Liver (tissue), 10 donors: ENCODE measurements at places on chromosomes 12 and 14. TPM values are rescaled to one million over a fixed set of nuclear protein-coding genes. Genes with fewer than 3 reads are reported as not detected.

DNAAF2 gene
- total RNA-seq, result 4.6 TPM

GSG1 gene
- total RNA-seq, result not detected

ATP6V1D gene
- 35.8 TPM for total RNA-seq

DHRS2 gene
- total RNA-seq, result 1.0 TPM

IFT81 gene
- total RNA-seq, result 4.9 TPM

NR1H4 gene
- 106 TPM for total RNA-seq

CCDC175 gene
- total RNA-seq, result not detected

TPH2 gene
- not detected for total RNA-seq

TEX22 gene
- 0.14 TPM for total RNA-seq

GPR135 gene
- 2.9 TPM for total RNA-seq

PDZRN4 gene
- total RNA-seq, result 1.1 TPM

SCFD1 gene
- 82.1 TPM for total RNA-seq

ORAI1 gene
- 8.7 TPM for total RNA-seq

GNG2 gene
- total RNA-seq, result 11.2 TPM

GRCh38 chr12:124566997-124567672, at the start of gene NCOR2:
TSS of gene NCOR2 (minus strand) at chr12:124567612. CDS start at chr12:124495251, 72,361 bp downstream.
- peak; percentile 53 for DNase-seq

GRCh38 chr14:33444136-33444535, 505.5 kb downstream of the NPAS3 start:
- DNase-seq, result no peak

GRCh38 chr12:126040307-126040706, 975.1 kb downstream of the AACS start:
- no peak for DNase-seq

- peak; percentile 42 for DNase-seq
Measured at GRCh38 chr12:120115692-120116440, 687 bp downstream of the RAB35 start.

DNA sequence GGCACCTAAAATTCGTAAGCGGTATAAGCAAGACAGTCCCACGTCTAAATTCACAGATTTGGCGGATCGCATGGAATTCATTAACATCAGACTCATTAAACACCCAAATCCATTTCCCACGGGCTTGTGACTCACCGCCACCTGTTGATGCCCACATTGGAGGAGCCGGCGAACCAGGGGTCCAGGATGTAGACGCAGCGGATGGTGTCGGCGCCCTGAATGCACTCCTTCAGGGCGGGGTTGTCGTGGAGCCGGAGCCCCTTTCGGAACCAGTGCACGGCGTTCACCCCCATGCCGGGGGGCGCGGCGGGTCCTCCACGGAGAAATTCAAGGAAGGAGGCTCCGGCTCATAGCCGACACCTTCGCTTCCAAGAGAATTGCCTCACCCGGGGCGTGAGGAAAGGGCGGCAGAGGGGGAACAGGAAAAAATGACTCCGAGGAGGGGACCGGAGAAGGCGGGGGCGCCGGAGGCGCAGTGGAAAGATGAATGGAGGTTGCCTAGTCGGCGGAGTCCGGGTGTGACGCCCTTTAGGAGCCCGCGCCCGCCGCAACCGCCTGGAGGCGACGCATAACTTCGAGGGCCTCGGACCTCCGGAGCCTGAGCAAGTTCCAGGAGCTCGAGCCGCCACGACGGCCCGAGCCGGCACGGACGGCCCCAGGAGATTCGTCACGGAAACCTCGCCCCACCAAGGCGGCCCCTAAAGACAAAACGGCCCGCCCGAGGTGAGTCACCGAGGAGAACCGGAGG, 506 bp downstream of the CRY1 start:
- DNase-seq, result peak; percentile 52

GRCh38 chr12:57146961-57147944, at the start of gene LRP1-AS:
TSS of gene LRP1-AS (minus strand) at chr12:57147619.
- DNase-seq, result no peak

DNA sequence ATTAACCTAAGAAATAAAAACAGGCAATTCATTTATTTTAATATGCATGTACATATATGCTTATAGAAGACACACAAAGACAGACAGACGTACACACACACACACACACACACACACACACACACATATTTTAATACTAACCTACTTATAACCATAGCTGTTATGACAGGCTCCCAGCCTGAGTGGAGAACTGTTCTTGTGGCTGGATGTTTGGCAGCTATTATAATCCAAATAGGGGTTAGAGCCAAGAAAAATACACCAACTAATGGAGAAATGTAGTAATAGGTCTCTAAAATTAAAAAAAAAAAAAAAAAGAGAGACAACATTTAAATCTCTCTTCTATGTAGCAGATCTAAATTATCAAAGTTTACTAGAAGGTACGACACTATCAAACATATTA, 91.8 kb downstream of the SLC41A2 start:
- DNase-seq, result no peak

GRCh38 chr12:106227641-106228319, 20.0 kb downstream of the CKAP4 start:
- no peak for DNase-seq

DNA sequence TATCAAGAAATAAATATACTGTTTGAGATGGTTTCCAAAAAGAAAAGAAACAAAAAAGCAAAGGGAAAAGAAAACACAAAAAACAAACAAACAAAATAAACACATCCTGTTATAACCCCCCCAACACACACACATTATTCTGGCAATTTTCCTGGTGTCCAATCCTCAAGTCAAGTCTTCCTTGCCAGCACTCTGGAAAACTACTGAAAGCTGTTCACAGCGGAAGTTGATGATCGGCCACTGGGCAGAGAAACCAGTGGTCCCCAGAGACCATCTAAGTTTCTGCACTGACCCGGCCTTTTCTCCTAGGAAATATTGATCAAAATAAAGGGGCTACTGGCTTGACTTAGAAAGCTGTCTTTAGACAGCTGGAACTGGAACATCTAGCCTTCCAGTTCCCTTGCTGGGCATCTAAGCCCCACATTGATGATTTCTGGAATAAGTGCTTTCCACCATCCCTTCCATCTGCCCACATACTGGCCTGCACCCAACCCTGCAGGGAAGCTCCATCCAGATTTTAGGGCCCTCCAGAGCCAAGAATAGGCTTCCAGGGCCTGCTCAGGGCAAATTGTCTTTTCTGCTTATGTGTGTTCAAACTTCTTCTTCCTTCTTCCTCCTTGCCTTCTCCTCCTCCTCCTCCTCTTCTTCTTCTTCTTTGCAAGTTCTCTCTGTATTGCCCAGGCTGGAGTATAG, 11.6 kb upstream of the PPP1CC start:
- DNase-seq, result no peak

- peak; percentile 21 for DNase-seq
Measured at GRCh38 chr14:104462651-104463630, 116.6 kb upstream of the C14orf180 start.

- no peak for DNase-seq
Measured at GRCh38 chr14:44767646-44768173, 194.0 kb downstream of the KLHL28 start.

DNA sequence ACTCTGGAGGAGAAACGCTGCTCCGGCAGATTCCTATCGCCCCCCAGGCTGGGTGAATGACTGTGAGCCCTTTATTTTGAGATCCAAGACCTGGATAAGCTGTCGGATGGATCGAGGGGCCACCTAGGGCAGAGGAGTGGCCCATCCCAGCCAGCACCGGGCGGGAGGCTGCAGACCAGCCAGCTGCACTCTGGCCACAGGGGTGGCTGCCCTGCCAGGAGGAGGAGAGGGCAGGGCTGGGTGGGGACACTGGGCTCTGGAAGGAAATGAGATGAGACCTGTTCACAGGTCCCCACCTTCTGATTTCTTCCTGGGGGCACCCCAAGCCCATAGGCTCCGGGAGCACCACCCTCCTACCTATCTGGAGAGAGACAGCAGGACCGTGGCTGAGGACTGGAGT, 140.0 kb downstream of the PIWIL1 start:
- no peak for DNase-seq

DNA sequence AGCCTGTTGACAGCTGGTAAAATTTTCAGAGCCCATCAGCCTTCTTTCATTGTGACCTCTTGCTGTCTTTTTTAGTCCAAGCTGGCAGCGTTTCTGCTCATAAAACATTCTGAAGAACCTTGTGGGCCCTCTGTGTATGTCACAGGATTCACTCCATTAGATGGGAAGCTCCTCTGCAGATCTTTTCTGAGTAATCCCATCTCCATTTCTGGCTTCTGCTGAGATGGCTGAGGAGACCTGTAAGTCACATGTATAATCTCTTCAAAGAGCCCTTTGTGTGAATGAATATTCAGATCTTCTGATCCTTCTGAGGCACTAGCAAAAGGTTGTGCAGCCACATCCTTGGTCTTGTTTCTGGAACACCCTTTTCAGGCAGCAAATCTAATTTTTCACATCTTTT, 2.8 kb downstream of the RXYLT1 start:
- DNase-seq, result no peak

DNA sequence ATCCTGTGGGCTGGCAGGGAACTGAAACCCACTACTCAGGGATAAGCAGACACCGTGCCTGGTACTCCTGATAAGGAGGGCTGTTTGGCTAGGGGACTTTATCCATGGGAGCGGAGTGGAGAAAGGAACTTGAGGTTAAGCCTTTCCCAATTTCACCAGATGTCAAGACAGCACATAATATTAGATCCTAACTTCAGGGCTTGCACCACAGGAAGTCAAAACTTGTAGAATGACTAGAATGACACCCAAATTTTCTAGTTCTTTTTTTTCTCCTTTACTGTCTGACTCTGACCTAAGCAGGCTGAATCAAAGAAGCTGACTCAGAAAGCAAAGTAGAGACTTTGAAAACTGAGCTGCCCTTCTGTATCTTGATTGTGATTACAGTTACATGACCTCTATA, 7.1 kb upstream of the CGRRF1 start:
- DNase-seq, result no peak

DNA sequence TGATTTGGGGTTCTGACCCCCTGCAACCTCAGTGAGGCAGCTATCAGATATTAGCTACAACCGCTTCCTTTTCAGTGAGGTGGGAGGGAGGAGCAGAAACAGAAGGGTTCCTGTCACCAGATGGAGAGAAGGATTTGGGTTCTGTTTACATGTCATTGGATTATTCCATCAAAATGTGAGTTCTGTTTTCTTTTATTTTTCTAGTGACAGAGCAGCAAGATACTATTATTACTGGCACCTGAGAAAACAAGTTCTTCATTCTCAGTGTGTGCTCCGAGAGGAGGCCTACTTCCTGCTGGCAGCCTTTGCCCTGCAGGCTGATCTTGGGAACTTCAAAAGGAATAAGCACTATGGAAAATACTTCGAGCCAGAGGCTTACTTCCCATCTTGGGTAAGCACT, 52.8 kb downstream of the FRMD6 start:
- DNase-seq, result no peak

DNA sequence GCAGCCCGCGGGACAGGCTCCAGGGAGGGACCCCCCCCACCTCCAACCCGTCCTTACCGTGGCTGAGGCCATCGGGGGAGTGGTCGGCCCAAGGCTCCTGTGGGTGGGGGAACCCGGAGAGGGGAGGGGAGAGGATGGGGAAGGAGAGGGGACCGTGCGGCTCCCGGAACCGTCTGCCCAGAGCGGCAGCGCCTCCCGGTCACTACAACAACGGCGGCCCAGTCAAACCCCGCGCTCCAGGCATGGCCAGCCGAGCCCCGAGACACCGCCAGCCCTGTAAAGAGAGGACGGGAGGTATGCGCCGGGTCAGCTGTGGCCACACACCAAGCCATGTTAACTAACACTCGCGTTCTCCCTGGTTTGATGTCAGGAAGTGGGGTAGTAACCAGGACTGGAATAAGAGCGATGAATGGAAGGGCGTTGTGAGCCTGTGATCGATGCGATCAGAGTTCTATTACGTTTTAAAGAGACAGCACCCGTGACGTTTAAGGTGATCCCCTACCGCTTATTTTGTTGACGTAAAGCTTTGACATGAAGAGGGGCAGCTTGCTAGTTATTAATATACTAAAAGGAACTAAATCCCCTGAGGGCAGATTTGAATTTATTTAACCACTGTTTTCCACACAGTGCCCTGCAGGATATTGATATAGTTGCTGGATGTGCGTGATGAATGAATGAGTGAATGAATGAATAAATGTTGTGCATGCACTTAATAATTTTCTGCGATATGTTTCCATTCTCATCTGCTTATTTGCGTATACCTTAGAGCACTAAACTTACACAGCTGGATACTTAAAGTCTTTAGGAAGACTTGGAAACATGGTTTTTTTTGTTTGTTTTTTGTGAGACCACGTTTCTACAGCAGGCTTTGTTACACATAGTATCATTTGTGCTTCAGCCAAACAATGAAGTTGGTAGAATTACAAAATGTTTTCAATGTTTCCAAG, at the start of gene POC1B:
POC1B (minus strand) TSS at position 224 of the 947 bp plus-strand sequence; CDS start at position 72, 152 bp downstream.
- DNase-seq, result peak; percentile 88

DNA sequence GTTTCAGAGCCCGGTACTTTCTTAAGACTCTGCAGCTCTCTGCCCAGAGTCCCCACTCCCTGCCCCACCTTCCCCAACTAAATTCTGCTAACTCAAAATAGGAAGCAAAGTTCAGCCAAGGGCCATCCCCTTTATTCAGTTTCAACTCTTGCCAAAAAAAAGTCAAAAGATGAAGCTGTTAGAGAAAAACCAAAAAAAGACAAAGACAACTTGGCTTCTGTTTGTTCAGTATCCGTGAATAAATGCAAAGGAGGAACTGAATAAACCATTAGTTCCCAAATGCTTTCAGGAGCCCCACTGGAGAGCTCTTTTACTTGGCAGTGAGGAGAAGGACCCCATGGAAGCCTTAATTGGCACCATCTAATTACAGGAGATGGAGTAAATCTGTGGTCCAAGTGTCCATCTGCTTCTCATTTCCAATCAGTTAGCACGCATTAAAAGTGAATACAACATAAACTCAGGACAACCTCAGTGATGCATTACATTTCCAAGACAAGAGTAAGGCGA, 155.4 kb upstream of the GZMB start:
- no peak for DNase-seq

GRCh38 chr12:71730936-71731335, 23.7 kb upstream of the RAB21 start:
- no peak for DNase-seq

- no peak for DNase-seq
Measured at GRCh38 chr12:92235703-92236472, 90.2 kb upstream of the BTG1 start.

- no peak for DNase-seq
Measured at GRCh38 chr12:9124383-9125031, 8.8 kb upstream of the A2M start.

- no peak for DNase-seq
Measured at GRCh38 chr12:116697305-116697704, 40.6 kb downstream of the SPRING1 start.

DNA sequence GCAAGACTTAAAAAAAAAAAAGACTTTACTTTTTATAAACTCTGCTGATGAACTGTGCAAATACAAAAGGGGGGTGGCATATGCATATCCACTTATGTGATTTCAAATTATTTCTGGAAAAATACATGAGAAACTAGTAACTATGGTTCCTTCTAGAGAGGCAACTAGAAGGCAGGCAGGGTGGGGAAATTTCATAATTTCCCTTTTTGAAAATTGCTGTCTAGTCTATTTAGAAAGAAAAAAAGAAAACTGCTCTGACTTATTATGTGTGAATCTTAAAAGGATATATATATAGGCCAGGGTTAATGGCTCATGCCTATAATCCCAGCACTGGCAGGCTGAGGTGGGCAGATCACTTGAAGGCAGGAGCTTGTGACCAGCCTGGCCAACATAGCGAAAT, 42.3 kb downstream of the ANAPC7 start:
- DNase-seq, result no peak

GRCh38 chr14:101760138-101761011, 1.1 kb upstream of the PPP2R5C start:
- peak; percentile 97 for DNase-seq

GRCh38 chr12:48296586-48297282, 54.0 kb downstream of the ZNF641 start:
- peak; percentile 50 for DNase-seq
